Kidney (tissue), 22 donors: ENCODE measurements at places on chromosomes 2 and 18. TPM values are rescaled to one million over a fixed set of nuclear protein-coding genes. Genes with fewer than 3 reads are reported as not detected.

GRCh38 chr2:11752906-11753305 lies 6.5 kb downstream of the LPIN1 start:
- DNase-seq = no peak

- DNase-seq = no peak
These were observed 559.5 kb upstream of the GCFC2 start for GRCh38 chr2:76270096-76270710.

Gene AMMECR1L
- polyA plus RNA-seq = 6.3 TPM

DNA sequence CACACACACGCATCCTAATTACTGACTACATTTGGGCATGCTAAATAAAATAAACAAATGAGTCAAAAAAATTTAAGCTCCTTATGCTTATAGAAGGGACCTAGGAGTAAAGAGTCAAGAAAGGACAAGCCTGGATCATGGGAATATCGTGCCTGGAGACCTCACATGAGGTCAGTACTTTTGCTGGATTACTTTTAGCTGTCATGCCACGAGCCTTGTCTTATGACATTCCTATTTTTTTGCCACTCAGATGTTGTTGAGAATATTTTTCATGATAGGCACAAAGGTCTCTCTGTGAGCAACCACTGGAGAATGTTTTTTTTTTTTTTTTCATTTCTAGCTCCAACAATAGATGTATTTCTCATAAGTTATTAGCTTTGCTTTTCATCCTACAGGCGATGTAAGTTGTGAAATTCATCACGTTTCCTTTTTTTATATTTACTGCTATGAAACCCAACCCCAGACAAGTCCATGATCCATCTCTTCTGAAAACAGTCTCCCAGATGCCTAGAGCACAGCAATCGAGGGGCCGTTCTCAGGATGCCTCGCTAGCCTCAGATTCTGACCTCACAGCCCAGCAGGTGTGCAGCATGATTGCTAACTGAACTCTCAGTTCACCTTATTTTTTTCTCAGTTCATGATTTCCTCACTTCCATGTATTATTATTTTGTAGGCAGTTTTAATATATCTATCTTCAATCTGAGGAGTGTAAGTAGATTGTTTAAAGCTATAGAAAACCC lies 464.5 kb downstream of the IRS1 start:
- DNase-seq = no peak

Gene CCDC102B
- 3.6 TPM for polyA plus RNA-seq

- DNase-seq = no peak
These were observed 423 bp upstream of the TTC27 start for GRCh38 chr2:32627441-32627813.

Gene KRTCAP3
- 17.2 TPM for polyA plus RNA-seq

GRCh38 chr2:12397854-12398253 lies 318.9 kb upstream of the TRIB2 start:
- no peak for DNase-seq

DNA sequence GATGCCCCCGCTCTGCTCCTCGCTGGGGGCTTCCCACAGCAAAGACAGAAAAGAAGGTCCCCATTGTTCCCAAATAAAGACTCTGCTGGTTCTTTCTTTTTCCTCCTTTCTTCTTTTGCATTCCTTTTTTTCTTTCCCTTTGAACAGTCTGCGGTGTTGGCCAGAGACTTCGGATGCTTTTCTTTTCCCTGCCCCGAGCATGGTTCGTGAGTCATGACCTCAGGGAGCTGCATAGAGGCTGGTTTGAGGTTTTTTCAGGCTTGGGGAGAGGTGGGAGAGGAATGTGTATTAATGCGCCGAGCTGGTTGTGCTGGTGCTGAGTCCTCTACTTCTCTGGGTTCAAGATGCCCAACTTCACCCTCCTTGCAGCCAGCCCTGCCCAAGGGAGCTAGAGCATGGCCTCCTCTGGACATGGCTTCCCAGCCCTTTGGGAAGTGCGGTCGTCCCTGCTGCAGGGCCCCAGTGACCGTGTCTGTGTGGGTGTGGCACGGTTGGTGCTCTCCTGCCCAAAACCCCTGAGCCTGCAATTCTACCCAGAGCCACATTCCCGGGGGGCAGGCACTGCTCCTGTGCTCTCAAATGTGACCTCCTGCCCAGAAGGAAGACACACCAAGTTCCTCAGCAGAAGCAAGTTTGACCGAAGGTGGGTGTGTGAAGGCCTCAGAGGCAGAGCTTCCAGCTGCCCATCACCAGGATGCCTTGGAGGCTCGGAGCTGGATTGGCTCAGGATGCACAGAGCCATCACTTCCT lies 9.0 kb upstream of the ARHGEF4 start:
- peak; percentile 46 for DNase-seq

Gene AUP1
- polyA plus RNA-seq = 130 TPM

Gene LRRC30
- not detected for polyA plus RNA-seq

Gene PDE1A
- 40.4 TPM for polyA plus RNA-seq

- DNase-seq = no peak
These were observed 3.7 kb downstream of the ADNP2 start for GRCh38 chr18:80112624-80113248.

Gene FEV
- not detected for polyA plus RNA-seq

Gene MYOM1
- 2.1 TPM for polyA plus RNA-seq

- no peak for DNase-seq
These were observed 29.9 kb upstream of the PDE1A start for GRCh38 chr2:182456784-182457183.

- no peak for DNase-seq
These were observed 40.7 kb downstream of the CDC42EP3 start for GRCh38 chr2:37630776-37631175.

Gene SIX2
- polyA plus RNA-seq = 0.62 TPM

GRCh38 chr2:189168856-189169499 lies 10.6 kb downstream of the COL5A2 start:
- DNase-seq = no peak

DNA sequence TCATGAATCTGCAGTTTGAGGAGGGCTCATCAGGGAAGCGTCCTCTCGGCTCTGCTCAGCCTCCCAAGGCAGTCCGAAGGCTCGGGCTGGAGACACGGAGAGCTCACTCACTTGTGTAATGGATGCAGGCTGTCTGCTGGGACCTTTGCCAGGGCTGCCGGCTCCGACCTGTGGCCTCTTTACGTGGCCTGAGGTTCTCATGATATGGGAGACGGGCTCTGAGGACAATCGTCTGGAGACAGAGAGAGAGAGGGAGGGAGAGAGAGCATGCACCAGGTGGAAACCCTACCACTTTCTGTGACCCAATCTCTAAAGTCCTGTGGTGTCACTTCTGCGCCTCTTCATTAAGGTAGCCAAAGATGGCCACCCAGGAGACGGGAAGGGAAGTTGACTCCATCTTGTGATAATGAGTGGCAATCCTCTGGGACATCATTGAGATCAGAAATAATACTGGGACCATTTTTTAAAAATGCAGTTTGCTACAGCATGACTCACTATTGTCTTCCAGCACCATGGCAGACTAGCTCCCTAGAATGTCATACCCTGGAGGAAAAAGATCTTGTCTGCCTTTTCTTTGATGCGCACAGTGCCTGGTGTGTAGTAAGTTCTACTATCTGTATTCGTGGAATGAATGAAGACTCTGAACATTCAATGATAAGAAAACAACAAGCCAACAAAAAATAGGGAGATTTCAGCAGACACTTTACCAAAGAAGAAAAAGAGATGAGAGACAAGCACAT lies 60.2 kb downstream of the CD8B2 start:
- peak; percentile 37 for DNase-seq

Gene TMEM163
- 2.6 TPM for polyA plus RNA-seq

DNA sequence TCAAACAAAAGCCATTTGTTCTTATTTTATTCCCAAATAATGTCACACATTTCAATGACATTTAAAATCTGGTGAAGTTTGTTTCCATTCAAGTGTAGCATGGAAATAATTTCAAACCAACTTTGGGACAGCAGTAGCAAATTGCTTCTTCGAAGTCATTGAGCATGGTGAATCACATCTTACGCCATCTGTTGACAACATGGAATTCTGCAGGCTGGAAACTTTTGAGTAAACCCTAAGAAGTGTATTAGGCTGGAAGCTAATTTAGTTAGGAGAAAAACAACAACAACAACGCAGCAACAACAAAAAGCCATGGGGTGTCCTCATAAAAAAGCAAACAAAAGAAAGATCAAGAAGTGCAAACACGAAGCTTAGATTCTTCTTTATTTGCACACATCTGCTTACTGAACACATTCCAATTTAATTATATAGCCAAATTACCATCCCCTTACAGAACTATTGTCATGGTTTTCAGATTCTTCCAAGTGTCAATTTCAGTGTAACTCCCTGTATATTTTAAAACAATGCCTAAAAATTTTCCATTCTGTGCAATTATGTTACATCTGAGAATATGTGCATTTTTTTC lies 659.0 kb upstream of the CDH7 start:
- no peak for DNase-seq

Gene GDF7
- 1.8 TPM for polyA plus RNA-seq

Gene CD226
- polyA plus RNA-seq = 0.28 TPM

DNA sequence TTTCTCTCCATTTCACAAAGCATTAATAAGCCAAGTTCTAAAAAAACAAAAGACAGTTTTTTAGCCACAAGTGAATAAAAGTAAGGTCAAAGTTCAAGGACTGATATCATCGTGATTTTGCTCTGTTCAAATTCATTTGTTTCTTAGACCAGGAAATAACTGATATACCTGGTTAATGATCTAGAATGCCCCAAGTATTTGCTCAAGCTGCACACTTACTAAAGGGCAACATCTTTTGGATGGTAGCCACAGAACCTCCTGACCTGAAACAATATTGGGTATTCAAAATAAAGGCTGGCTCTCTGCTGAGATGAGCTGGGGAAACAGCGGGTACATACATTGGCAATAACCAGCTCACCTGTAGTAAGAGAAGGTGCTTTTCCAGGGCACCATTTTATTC lies 314.7 kb upstream of the LYPD1 start:
- DNase-seq = no peak

- DNase-seq = no peak
These were observed 323.9 kb downstream of the SMAD2 start for GRCh38 chr18:47606526-47606925.

DNA sequence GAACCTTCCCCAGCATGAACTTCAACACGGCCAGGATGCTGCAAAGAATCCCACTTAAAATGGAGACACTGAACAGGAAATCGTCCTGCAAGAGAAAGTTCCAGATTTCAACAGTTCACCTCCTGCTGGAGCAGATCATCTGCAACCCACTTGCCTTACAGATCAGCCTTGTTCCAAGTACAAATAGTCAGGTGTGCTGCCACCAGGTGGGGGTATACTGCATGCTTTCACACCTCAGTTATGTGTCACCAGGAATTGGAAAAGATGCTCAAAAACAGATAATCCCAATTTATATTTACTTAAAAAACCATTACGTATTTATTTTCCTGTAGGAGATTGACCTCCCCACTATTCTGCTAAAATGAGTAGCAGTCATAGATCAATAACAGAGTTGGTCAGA lies 212.3 kb downstream of the MGAT5 start:
- no peak for DNase-seq

Gene MYO3B
- polyA plus RNA-seq = 3.5 TPM
